ENCODE measurements at places on chromosomes 5 and 9.

DNA sequence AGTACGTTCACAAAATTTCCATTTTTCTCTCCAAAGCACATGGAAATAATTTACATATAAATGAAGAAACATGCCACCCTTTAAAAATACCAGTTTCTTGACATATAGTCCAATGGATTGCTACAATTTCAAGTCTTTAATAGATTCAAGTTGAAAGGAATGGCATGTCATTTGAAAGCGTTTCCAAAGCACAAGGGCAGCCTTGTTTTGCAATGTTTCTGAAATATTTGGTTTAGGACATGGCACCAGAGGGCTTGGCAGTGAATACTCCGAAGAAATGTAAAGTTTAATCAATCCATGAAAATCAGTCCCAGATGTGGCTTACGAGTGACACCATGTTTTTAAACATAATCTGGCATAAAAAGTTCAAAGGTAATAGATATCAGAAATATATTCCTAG is 333.7 kb downstream of the PDE4D start:
- H3K36me3 ChIP-seq, result no peaks in the 10 kb centered on the region
- H3K27ac ChIP-seq, result peak overlapping the region; percentile 45
- no peaks in the 10 kb centered on the region for H3K27me3 ChIP-seq
- DNase-seq, result no peak

GRCh38 chr9:86201474-86202337 is 57.8 kb downstream of the C9orf153 start:
- H3K4me3 ChIP-seq, result no peak overlapping the region
- DNase-seq, result no peak
- no peaks in the 10 kb centered on the region for H3K4me1 ChIP-seq

GRCh38 chr5:96177303-96177869 is 215.7 kb upstream of the ELL2 start:
- H3K36me3 ChIP-seq, result no peaks in the 10 kb centered on the region
- peaks cover 10% of the 10 kb centered on the region for H3K4me1 ChIP-seq
- no peak for DNase-seq
- H3K27ac ChIP-seq, result no peak overlapping the region

DNA sequence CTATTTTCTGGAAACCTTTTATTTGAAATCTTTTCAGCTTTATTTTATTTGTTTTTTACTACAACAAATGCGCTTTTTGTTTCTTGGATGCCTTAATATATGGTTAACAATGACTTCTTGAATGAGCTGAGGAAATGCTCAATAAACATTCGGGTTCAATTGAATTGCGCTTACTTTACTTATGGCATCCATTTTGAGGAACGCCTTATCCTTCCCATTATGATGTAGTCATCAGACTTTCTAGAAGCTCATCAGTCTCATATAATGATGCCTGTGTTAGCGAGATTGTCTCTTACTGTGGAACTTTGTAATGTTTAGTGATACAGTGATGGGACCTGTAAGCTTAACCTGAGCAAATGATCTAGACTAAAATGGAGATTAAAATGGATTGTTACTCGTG is 916 bp downstream of the SHLD3 start:
- H3K4me1 ChIP-seq, result peaks cover 4% of the 10 kb centered on the region
- no peak overlapping the region for H3K4me3 ChIP-seq
- no peak overlapping the region for H3K27ac ChIP-seq
- no peak for DNase-seq
- H3K36me3 ChIP-seq, result no peaks in the 10 kb centered on the region
- no peaks in the 10 kb centered on the region for H3K27me3 ChIP-seq

DNA sequence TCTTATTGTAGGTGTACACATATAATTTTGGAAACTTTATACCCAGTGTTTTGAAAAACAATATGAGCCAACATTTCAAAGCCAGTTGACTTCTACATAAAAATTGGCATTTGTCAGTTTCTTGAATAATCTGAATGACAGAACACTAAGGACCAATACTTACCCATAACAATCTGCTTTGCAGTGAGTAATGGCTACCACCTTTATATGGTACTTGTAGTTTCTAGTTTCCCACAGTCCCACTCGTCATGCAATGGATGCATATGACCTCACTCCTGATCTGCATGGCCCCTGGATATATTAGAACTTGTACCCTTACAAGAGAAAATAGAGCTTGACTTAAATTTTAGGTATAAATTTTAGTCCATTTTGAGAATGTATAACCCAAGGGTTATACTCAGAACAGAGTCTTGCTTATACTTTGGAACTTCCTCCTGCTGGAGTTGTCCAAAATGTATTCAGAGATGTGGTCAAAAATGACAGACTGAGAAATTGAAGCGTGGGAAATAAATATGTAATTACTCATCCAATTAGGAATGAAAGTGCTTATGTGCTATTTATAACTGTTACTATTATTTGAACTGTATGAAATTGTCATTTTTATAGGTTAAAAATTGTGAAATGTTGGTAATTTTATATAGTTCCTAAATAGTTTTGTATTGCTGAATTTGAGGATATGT is 19.5 kb downstream of the XRCC4 start:
- H3K4me1 ChIP-seq, result no peaks in the 10 kb centered on the region
- H3K27me3 ChIP-seq, result no peaks in the 10 kb centered on the region
- DNase-seq, result no peak

GRCh38 chr5:57216714-57217113 is 42.9 kb downstream of the GPBP1 start:
- H3K27ac ChIP-seq, result no peak overlapping the region
- no peaks in the 10 kb centered on the region for H3K4me1 ChIP-seq
- no peak for DNase-seq

- H3K4me1 ChIP-seq, result no peaks in the 10 kb centered on the region
- H3K36me3 ChIP-seq, result no peaks in the 10 kb centered on the region
- H3K27ac ChIP-seq, result no peak overlapping the region
- H3K4me3 ChIP-seq, result no peak overlapping the region
Measured at GRCh38 chr5:103385722-103386121, 127.2 kb downstream of the MACIR start.

- no peak for DNase-seq
- H3K4me1 ChIP-seq, result peaks cover 13% of the 10 kb centered on the region
- H3K27me3 ChIP-seq, result no peaks in the 10 kb centered on the region
- no peak overlapping the region for H3K4me3 ChIP-seq
- no peaks in the 10 kb centered on the region for H3K36me3 ChIP-seq
- H3K27ac ChIP-seq, result no peak overlapping the region
Measured at GRCh38 chr5:170740551-170741205, 42.8 kb upstream of the GABRP start.

GRCh38 chr5:35031276-35031675 is 16.5 kb downstream of the AGXT2 start:
- peak; percentile 35 for DNase-seq
- H3K4me1 ChIP-seq, result no peaks in the 10 kb centered on the region
- no peak overlapping the region for H3K4me3 ChIP-seq
- no peaks in the 10 kb centered on the region for H3K27me3 ChIP-seq

DNA sequence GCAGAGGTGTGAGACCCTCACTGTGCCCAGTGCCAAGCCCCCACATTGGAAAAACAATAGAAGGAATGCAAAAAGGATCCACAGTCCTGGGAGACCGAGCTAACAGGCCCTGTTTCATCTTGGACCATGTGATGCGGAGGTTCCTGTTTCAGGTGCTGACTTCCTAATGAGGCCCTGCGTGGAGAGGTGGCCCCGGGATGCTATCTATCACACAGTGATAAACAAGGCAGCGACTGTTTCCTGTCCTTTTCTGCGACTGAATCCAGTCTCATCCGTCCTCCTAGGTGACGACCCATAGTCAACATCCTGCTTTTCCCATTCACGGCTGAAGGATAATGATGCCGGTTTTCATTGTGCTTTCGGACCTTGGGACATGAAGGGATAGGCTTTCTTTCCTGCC is 56.4 kb upstream of the BOD1 start:
- no peak for DNase-seq
- no peak overlapping the region for H3K27ac ChIP-seq
- peaks cover 12% of the 10 kb centered on the region for H3K4me1 ChIP-seq
- no peaks in the 10 kb centered on the region for H3K36me3 ChIP-seq

DNA sequence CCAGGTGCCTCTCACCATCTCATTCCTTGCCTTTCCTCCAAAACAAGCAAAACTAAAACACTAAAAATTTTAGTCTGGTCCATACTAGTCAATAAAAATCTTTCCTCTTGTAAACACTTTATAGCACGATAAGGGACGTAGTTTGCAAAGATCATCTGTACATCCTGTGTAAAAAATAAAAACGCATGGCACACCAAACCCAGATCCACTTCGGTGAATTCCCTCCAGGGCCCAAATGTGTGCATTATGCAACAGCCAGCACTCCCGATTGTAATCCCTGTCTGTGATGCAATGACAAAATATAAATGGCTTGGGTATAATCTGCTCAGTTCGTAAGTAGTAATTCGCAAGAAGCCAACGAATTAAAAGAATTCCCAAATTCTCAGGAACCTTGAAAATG is 1.4 kb downstream of the FAM169A start:
- H3K27me3 ChIP-seq, result no peaks in the 10 kb centered on the region
- H3K27ac ChIP-seq, result peak overlapping the region; percentile 99
- H3K4me3 ChIP-seq, result peak overlapping the region; percentile 64
- H3K36me3 ChIP-seq, result no peaks in the 10 kb centered on the region
- no peak for DNase-seq

GRCh38 chr9:14365670-14366069 is 51.7 kb upstream of the NFIB start:
- DNase-seq, result no peak
- no peaks in the 10 kb centered on the region for H3K4me1 ChIP-seq
- no peak overlapping the region for H3K27ac ChIP-seq
- no peaks in the 10 kb centered on the region for H3K36me3 ChIP-seq

- no peak for DNase-seq
- no peak overlapping the region for H3K27ac ChIP-seq
- no peaks in the 10 kb centered on the region for H3K27me3 ChIP-seq
- no peaks in the 10 kb centered on the region for H3K4me1 ChIP-seq
- H3K36me3 ChIP-seq, result no peaks in the 10 kb centered on the region
- no peak overlapping the region for H3K4me3 ChIP-seq
Measured at GRCh38 chr9:37977851-37978480, 74.0 kb upstream of the SLC25A51 start.

GRCh38 chr9:7799944-7800285 is 337 bp upstream of the DMAC1 start:
- H3K4me3 ChIP-seq, result no peak overlapping the region
- H3K4me1 ChIP-seq, result no peaks in the 10 kb centered on the region
- no peaks in the 10 kb centered on the region for H3K27me3 ChIP-seq
- H3K27ac ChIP-seq, result no peak overlapping the region
- no peaks in the 10 kb centered on the region for H3K36me3 ChIP-seq

DNA sequence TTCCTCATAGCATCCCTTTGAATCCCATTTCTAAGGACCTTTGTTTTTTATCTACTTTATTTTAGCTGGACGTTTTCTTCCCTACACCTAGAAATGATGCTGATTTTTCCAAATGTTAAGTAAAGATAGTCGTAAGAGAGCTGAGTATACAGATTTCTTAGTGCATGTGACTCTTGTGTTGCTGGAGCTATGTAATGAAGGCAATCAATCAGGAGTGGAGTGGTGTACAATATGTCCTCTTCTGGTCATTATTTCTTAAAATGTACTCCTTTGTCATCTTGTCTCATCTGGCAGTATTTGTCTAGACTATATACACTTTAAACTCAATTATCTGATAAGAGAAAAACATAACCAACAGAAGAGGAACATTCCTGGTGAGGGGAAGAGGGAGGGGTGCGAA is 13.5 kb downstream of the GAPT start:
- no peaks in the 10 kb centered on the region for H3K4me1 ChIP-seq
- no peak for DNase-seq
- no peak overlapping the region for H3K27ac ChIP-seq
- no peaks in the 10 kb centered on the region for H3K27me3 ChIP-seq

DNA sequence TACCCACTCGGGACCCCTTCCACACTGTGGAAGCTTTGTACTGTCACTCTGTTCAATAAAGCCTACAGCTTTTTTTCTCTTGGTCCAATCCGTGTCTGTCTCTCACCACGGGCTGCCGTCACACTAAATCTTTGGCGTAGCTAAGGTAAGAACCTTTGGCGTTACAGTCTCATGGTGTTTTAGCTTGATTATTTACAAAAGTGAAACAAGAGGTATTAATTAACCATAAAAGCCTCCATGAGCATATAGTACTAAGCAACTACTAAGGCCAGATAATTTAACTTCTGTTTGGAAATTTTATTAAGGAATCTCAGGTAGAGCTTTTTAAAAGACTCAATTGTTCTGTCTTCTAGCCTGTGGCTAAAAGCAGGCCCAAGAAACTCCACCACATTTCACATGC is 370.7 kb upstream of the TRPC7 start:
- no peaks in the 10 kb centered on the region for H3K27me3 ChIP-seq
- peak overlapping the region; percentile 93 for H3K27ac ChIP-seq
- H3K4me1 ChIP-seq, result no peaks in the 10 kb centered on the region
- no peak overlapping the region for H3K4me3 ChIP-seq
- no peak for DNase-seq

GRCh38 chr9:120891884-120892747 is 15.1 kb upstream of the PHF19 start:
- no peaks in the 10 kb centered on the region for H3K27me3 ChIP-seq
- H3K36me3 ChIP-seq, result no peaks in the 10 kb centered on the region
- H3K4me3 ChIP-seq, result no peak overlapping the region
- no peak for DNase-seq
- H3K4me1 ChIP-seq, result no peaks in the 10 kb centered on the region
- no peak overlapping the region for H3K27ac ChIP-seq

DNA sequence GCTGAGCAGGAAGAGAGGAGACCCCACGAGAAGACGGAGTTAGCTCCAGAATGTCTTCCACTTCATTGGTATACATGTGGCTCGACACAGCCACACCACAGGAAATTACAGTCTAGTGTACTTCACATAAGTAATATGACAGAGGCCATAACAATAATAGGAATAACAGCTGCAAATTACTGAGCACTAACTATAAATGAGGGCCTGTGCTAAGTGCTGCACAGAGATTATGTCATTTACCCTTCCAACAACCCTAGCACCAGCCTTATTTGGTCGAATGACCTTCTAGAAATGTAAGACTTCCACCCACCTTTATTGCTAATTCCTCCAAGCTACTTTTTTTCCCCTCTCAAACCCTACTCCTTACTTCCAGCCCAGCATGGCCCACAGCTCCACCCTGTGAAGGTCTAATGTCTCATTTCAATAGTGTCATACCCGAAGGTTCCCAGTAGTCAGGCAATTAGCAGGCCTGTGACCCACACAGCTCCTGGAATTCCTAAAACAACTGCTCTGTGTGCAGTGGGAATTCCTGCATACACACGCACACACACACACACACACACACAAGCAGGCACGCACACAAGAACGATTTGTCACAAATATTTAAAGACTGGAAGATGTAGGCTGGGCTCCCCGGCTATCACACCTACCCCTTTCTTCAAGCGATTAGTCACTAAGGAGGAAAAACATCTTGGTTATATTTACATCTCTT is 134.5 kb downstream of the FRMD3 start:
- H3K27ac ChIP-seq, result no peak overlapping the region
- peak; percentile 51 for DNase-seq
- H3K4me3 ChIP-seq, result no peak overlapping the region

DNA sequence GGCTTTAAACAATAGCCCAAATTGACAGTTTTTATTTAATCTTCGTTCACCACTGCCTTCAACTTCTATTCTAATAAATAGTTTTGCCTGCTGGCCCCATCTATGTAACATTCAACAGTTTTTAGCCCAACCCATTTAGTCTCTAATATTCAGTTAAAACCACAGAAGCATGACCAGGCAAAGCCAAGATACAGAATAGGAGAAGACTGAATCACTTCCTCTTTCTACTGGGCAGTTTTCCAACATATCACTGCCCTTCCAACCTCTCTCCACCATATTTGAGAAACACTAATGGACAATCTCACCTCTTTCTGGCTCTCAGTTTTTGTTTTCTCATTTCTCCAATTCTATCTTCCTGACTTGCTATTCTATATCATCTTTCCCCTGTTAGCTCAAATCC is 352.9 kb downstream of the DNAH5 start:
- no peaks in the 10 kb centered on the region for H3K4me1 ChIP-seq
- H3K36me3 ChIP-seq, result no peaks in the 10 kb centered on the region
- DNase-seq, result no peak

Data from mesendoderm (in vitro differentiated cells).